ENCODE measurements at places on chromosomes 6 and 20. TPM values are rescaled to one million over a fixed set of nuclear protein-coding genes. Genes with fewer than 3 reads are reported as not detected.

Gene PRKN
- total RNA-seq = 0.57 TPM

Gene ITCH
- total RNA-seq = 49.5 TPM

GRCh38 chr6:52176550-52176949 is 9.6 kb upstream of the IL17A start:
- no peak for DNase-seq

DNA sequence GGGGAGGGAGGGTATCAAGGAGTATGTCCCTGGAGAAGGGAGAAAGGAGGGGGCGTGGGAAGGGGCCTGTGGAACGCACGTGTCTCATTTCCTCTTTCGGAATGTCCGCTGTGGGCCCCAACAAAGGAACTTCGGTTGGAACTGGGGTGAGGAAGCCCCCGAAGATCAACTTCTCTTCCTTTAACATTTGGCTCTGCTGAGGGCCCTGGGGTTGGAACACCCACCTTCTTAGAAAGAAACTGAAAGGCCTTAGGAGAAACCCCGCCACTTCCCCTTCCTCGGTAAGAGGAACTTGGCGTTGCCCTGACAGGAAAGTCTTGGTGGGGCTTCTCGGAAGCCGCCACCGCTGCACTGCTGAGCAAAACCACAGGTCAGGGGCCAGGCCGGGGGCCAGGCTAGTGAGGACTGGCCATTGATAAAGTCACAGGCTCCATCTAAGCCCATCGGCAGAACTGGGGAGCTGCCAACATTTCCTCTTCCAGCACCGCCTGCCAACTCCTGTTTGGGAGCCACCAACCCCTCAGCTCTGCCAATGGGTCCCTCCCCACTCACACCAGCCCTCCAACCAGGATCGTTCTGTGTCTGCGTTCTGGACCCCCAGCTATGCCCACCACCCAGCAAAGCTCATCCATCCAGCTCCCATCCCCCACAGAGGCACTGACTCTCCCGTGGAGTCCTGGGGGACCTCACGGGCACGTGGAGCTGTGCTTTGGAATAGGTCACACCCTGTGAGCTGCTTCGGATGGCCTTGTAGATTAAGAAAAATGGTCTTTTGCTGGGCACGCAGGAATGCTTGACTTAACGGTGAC is 44.8 kb downstream of the FGD2 start:
- DNase-seq = peak; percentile 81

GRCh38 chr20:30376767-30377658 is 880.5 kb upstream of the DEFB115 start:
- DNase-seq = peak; percentile 93

Gene TDRD6
- not detected for total RNA-seq

GRCh38 chr6:159043251-159043650 is 1.5 kb downstream of the TAGAP start:
- no peak for DNase-seq

Gene SEL1L2
- total RNA-seq = not detected

- no peak for DNase-seq
Observed at GRCh38 chr20:57326667-57327455, 2.7 kb upstream of the SPO11 start.

DNA sequence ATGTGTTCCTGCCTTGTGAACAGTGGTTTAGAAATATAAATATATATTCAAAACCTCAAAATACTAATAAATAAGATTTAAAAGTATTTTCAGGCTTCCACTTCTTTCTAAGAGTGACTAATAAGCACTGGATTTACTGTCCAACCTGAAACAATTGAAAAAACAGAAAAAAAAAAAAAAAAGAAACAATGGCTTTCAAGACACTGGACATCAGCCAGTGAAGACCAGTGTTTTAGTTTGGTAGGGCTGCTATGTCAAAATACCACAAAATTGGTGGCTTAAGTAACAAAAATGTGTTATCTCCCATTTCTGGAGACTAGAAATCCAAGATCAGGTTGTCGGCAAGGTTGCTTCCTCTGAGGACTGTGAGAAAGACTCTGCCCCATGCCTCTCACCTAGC is 101.4 kb upstream of the PDE7B start:
- DNase-seq = no peak

- DNase-seq = no peak
Observed at GRCh38 chr20:8117636-8118035, 14.4 kb upstream of the PLCB1 start.

- DNase-seq = no peak
Observed at GRCh38 chr20:30284281-30284905, 973.1 kb upstream of the DEFB115 start.

Gene GNAS
- 863 TPM for total RNA-seq

- peak; percentile 83 for DNase-seq
Observed at GRCh38 chr6:149925974-149926777, 3.3 kb upstream of the RAET1G start.

DNA sequence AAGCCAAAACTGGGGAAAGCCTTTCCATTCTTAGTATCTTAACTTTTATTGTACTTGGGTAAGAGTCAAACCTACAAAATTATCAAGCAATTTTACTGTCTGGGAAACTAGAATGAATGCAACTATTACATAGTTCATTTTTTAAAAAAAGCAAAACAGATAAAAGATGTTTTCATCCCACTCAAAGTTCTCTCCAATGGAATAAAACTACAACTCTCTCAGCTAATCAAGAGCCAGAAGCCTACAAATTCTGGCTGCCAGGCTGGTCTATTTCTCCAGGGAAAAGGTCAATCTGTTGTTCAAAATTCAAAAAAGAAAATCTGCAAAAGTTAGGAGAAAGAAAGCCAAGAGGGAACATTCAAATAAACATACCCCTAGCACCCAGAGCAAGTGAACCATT is 56.2 kb downstream of the COL12A1 start:
- DNase-seq = no peak

Gene GABRR2
- total RNA-seq = 0.14 TPM

DNA sequence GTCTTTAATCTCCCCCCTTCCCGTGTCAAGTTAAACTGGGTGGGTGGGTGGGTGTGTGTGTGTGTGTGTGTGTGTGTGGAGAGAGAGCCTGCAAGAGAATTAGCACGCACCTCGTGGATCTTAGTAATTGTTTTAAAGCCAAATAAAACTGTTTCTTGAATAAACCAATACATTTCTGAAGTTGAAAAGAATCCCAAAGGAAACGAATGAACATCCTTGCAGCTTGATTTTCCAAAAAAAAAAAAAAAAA is 381 bp upstream of the BICRAL start:
- DNase-seq = no peak

DNA sequence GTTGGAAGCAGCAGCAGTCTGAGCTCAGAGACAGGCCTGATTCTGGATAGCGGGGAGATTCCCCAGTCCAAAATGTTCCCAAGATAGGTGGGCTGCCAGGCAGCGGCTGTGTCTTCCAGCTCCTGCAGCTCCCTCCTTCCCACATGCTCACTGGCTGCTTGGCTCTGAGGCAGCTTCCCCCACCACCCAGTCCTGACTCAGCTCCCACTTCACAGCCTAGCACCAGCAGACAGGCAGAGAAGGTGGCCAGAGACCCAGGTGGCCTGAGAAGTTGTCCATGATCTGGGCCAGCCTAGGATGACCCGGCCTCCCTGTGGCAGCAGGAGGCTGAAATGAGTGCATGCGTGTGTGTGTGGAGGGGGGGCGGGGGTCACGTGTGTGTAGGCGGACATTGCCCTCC is 94.9 kb downstream of the MDGA1 start:
- no peak for DNase-seq

Gene SGK2
- 0.59 TPM for total RNA-seq

- DNase-seq = peak; percentile 58
Observed at GRCh38 chr20:46994341-46994740, 99.7 kb downstream of the EYA2 start.

- DNase-seq = peak; percentile 71
Observed at GRCh38 chr6:143060806-143061596, at the start of gene AIG1. TSS of gene AIG1 (plus strand) at chr6:143060889. CDS start at chr6:143060926, 37 bp downstream.

DNA sequence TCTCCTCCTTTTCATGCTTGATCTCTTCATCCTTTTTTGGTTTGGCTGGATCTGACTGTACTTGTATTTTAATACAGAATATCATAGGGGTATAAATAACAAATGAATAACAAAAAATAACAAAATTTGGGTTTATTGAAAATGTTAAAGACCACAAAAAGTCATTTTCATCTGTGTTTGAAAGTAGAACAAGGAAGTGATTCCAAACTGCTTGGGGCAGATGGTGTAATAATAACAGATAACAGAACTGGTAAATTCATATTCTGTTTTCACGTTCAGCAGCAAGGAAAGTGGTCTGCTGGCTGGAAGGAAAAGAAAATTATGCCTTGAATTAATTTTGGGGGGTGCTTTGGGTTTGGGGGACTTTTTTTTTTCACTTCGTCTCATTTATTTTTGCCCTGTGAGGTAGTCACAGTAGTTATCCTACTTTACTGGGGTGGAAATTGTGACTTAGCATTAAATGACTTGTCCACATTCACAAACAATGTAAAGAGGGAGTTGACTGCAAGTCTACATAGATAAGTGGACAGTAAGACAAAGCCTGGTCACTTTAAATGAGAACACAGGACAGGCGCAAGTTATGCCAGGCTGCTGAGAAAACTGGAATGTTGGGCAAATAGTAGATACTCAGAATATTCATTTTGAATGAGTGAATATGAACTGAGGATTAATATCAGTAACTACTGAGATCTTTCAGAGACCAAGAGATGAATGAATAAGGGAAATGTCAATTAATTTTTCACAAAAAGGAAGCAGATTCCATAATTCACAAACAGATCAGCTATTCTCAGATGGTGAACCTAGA is 193.9 kb upstream of the CITED2 start:
- no peak for DNase-seq

DNA sequence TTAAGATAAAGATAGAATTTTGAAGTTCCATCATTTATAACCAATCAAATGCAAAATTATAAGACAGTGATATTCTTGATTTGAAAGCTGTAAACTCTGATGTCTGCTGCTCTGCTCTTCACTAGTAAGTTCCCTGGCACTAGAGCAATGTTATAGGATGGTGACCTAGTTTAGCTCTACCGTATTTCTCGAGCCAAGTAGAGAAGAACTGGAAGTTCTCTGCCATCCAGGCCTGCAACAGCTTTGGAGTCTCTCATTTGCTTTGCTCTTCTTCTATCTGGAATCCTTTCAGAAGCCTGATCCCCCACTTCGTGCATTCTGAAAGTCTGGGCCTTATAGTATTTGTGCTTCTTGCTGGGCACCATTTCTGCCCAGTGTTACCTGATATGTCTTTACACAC is 100.3 kb downstream of the PLCB1 start:
- no peak for DNase-seq

Gene FBXL4
- 12.9 TPM for total RNA-seq

Gene SIRPB1
- total RNA-seq = 1.9 TPM

Gene LRRN4
- not detected for total RNA-seq

DNA sequence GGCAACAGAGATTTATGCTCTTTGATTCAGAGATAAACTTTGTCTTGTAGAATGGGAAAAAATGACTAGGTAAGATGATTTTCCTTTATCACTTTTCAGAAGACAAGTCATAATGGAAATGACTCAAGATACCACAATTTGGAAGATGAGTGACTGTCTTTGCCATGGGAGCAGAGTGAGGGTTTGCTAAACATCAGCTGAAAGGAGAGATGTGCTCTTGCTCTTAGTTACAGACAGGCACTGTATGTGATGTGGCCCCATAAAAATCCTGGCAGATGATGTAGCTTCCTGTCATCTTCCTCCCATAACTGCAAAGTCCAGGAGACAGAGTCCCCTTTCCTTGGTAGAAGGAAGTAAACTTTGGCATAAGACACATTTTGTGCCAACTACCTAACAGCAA is 47.6 kb downstream of the BACH2 start:
- no peak for DNase-seq

Gene PAX1
- not detected for total RNA-seq

- no peak for DNase-seq
Observed at GRCh38 chr20:62772990-62773844, 23.1 kb upstream of the MRGBP start.

Gene CTCFL
- not detected for total RNA-seq

DNA sequence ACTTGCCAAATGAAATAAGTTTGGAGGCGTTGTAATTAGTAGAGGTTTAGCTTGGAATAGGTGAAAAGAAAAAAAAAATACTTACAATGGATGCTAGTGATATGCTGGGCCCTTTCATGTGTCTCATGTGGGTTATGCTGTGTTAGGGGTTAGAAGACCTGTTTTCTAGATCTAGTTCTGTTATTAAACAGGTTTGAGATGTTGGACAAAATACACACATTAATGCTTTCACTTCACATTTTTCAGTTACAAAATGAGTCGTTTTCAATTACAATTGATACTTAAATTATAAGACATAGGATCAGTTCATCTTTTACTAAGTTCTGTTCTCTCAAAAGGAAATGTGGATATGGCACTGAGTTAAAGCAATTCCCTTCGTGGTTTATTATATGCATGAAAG is 509.8 kb downstream of the EPM2A start:
- no peak for DNase-seq

- no peak for DNase-seq
Observed at GRCh38 chr6:157751547-157752200, 71.4 kb upstream of the SNX9 start.

DNA sequence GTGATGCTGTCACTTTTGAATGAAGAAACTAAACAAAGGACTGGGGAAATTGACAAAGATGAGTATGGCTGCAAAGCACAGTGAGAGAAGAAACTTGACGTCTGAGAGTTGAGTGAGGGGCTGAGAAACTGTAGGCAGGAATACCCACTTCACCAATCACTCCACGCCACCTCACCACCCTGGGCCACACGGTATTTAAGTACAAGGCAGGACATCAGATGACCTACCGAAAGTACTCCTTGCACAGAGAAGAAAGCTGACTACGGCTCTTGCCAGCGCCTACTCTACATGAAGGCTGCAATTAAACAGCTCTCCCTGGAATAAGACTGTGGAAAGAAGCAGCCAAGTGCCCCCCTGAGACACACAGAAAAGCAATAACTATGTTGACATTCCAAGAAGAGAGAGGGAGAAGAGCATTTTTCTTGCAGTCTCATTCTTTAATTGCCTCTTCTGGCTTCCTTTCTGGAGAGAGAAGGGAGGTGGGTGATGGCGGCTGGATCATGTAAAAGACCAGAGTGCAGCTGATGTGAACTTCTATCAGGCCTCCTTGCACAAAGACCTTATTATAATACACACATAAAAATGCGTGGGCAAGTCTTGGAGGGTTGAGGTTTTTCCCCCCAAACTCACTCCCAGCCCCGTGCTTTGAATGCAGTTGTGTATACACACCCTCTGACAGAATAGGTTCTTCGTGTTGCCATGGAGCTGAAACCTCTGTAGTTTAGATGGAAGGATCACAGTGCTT is 44.6 kb downstream of the HIVEP2 start:
- no peak for DNase-seq

Gene SPAG4
- total RNA-seq = 9.6 TPM

DNA sequence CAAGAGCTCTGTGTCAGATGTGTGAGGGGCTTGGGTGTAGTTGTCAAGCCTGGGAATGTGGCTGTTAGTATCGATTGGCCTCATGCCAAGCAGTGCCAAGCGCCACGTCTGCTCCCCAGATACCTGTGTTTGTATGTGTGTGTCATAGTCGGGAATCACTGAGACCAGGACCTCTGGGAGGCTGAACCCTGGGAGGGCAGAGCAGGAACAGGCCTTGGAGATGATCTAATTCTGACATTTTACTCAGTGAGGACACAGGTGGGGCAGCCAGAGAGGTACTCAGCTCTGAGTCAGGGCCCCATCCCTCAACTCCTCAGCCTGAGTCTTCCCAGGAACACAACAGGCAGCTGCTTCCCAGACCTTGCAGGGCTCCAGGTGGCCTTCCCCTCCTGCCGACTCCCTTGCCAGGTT is 51.2 kb upstream of the FANCE start:
- no peak for DNase-seq

All from activated naive CD4-positive, alpha-beta T cell treated with anti-CD3 and anti-CD28 coated beads, Interleukin-2, amount 50 U/mL, for 72 hours (primary cell).